ENCODE measurements at places on chromosomes 5 and 9. TPM values are rescaled to one million over a fixed set of nuclear protein-coding genes. Genes with fewer than 3 reads are reported as not detected.

CCNJL gene
- 17.4 TPM for total RNA-seq

NFIB gene
- total RNA-seq, result 160 TPM

GPR150 gene
- total RNA-seq, result 0.31 TPM

SHC3 gene
- 2.0 TPM for total RNA-seq

STKLD1 gene
- total RNA-seq, result 0.77 TPM

CARD6 gene
- total RNA-seq, result 21.1 TPM

PDZD2 gene
- total RNA-seq, result 3.4 TPM

OTP gene
- total RNA-seq, result not detected

PHPT1 gene
- total RNA-seq, result 165 TPM

CETN3 gene
- 15.5 TPM for total RNA-seq

CDX1 gene
- total RNA-seq, result not detected

CTXN3 gene
- total RNA-seq, result not detected

POU5F2 gene
- total RNA-seq, result 1.2 TPM

LCN10 gene
- not detected for total RNA-seq

OR13C5 gene
- not detected for total RNA-seq

FOXI1 gene
- total RNA-seq, result not detected

DIRAS2 gene
- not detected for total RNA-seq

N4BP3 gene
- 38.2 TPM for total RNA-seq

MEGF10 gene
- 0.21 TPM for total RNA-seq

NAIP gene
- 7.3 TPM for total RNA-seq

FGF18 gene
- total RNA-seq, result not detected

IRX1 gene
- total RNA-seq, result not detected

SECISBP2 gene
- total RNA-seq, result 34.1 TPM

NUP155 gene
- total RNA-seq, result 35.5 TPM

C5orf52 gene
- total RNA-seq, result not detected

KIF4B gene
- 0.44 TPM for total RNA-seq

ZNF462 gene
- 27.0 TPM for total RNA-seq

TLX3 gene
- not detected for total RNA-seq

SPATA31C1 gene
- total RNA-seq, result not detected

PIP5K1B gene
- 0.27 TPM for total RNA-seq

COL23A1 gene
- total RNA-seq, result not detected

REEP2 gene
- 4.4 TPM for total RNA-seq

IL13 gene
- not detected for total RNA-seq

GRXCR2 gene
- not detected for total RNA-seq
